Stimulated activated CD8-positive, alpha-beta memory T cell treated with anti-CD3 and anti-CD28 coated beads, Interleukin-7, amount 100 ng/mL, for 48 hours (primary cell): ENCODE measurements at places on chromosomes 5 and 9.

DNA sequence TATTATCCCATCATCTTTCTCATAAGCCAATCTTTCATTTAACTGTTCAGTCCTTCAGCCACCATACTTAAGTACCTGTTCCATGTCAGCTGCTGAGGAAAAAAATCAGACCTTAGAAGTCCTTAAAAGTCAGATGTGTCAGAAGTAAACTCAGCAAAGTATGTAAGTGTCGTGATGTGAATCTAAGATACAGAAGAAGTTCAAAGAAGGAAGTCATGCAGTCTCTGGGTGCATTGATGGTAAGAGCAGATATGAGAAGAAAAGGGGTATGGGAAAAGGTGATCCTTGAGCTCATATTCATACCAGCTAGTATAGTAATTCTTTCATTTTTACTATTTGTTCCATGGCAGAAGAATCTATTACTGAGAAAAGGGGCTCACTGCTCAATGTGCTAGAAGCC is 259.4 kb upstream of the CD180 start:
- DNase-seq, result no peak

DNA sequence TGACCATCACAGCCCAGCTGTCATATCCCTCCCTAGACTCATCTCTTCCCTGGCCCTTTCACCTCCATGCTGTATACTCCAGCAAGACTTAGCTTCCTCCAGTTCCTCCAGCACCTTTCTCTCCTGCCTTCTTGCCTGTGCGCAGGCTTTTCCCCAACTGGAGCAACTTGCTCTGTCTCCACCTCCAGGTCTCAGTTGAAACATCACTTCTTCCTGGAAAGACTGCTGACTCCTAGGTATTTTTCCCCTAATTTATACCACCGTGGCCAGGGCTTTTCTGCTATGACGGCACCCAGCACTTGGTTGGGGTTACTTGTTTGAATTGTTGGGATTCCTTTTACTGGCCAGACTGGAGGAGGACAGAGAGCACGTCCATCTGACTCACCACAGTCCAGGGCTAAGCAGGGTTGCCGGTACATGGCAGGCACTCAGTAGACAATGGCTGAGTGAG is 67.5 kb downstream of the KCNIP1 start:
- no peak for DNase-seq

DNA sequence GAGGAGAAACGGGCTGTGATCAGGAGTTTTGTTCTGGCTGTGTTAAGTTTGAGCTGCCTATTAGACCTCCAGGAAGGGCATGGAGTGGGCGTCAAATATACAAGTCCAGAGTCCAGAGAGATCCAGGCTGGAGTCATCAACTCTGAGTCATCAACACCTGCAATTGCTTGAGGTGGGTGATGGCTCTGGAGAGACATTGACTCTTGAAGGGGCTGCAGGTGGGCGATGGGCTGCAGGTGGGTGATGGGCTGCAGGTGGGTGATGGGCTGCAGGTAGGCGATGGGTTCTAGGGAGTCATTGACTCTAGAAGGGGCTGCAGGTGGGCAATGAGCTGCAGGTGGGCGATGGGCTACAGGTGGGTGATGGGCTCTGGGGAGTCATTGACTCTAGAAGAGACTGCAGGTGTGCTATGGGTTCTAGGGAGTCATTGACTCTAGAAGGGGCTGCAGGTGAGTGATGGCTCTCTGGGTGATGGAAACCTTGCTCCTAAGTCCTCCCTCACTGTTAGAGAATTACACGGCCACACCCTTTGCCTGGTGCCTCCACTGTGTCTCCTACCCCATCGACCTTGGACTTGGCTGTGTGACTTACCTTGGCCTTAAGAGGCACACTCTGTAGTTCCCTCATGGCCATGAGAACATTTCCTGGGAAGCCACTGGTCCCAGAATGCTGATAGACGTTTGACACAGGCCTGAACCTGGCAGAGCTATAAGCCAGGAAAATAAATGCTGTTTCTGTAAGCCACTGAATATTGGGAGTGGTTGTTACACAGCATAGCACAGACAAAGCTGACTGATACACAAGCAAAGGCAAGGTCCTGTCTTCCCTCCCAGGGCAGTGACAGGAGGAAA is 10.4 kb upstream of the FIBCD1 start:
- DNase-seq, result no peak

GRCh38 chr5:122192497-122193496 is 63.5 kb downstream of the ZNF474 start:
- no peak for DNase-seq

DNA sequence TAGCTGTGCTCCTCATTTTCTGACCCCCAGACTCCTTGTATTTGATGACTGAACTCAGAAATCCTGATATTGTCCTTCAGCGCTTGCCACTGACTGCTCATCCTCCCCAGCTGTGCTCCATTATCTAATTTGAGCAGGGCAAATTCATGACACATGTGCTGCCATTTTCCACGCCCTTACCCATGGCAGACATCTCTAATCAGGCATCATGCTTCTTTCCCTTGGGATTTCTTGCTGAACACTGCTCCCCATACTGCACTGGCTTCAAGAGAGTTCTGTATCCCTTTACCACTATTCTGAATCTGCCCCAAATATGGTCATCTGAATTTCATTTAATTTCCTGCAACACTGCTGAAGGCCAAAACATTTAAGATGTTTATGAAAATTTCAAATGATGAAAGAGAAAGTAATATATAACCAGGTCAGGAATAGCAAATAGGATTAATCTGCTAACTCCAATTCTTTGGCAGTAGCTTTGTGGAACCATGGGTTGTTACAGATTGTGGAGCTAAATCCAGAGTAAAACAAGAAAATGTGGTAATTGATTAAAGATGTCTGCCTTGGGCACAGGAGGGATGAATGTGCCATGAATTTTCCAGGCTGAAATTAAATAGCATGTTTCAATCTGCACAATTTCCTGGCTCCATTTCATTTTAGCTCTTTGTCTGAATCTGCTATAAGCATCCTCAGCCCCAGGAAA is 93.6 kb downstream of the CYFIP2 start:
- DNase-seq, result no peak

DNA sequence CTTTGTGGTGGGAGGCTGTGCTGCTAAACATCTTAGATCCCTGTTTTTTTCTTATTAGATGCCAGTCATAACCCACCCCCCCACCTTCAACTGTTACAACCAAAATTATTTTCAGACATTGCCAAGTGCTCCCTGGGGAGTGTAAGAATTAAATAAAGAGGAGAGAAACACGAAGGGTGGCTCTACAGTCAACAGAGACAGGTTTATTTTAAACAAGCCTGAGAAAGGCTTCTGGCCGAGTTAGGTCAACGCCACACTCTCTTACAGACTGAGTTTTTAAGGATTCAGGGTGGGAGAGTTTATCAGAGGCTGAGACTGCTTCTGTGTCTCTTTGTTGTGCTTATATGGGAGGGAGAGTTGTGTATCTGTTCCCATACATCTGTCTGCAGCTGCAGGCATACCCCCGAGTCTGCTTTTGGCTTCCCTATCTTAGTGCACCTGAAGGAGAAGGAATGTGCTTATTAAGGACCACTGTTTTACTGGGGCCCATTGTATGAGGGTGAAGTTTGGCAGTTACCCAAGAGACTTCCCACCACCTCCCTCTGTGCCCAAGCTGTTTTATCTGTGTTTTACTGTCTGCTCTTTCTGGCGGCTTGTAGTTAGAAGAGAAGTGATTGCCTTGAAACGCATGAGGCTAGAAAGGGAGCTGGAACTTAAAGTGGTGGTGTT is 11.4 kb upstream of the GDA start:
- no peak for DNase-seq

GRCh38 chr9:37650873-37651768 is at the start of gene FRMPD1:
Gene FRMPD1 (plus strand): TSS chr9:37650954. CDS start chr9:37692642, 41,688 bp downstream.
- DNase-seq, result peak; percentile 22

DNA sequence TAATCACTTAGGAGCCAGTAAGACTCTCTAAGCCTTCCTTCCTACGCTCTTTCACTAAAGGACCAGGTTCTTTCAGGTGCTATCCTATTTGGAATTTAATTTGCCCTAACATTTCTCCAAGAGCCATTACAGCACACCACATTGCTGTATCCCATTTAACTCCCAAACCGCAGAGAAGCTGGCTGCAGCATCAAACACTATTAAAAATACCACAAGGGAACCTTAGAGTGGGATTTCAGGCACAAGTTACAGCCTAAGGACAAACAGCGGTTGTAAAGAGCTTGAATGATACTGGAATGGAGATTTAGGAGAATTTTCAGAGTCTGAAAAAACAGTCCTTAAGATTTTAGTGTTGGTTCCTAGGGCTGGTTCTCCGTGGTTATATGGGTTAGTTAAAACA is 566.4 kb downstream of the RAB3C start:
- DNase-seq, result no peak

DNA sequence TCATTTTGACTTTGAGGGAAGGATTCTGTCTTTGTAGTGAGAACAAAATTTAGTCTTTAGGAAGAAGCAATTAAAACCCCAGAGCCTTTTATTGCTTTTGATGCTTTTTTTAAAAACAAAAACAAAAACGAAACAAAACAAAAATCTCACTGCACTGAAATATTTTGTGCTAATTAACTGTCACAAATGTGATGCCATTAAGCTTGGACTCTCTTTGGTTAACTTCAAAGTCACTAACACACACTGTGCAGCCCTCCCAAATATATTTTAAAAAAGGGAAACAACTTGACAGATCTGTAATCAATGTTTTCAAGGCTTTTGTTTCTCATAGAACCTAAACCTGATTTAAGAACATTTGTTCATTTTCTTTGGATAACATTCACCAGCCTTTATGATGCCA is 290.7 kb downstream of the MAST4 start:
- no peak for DNase-seq

DNA sequence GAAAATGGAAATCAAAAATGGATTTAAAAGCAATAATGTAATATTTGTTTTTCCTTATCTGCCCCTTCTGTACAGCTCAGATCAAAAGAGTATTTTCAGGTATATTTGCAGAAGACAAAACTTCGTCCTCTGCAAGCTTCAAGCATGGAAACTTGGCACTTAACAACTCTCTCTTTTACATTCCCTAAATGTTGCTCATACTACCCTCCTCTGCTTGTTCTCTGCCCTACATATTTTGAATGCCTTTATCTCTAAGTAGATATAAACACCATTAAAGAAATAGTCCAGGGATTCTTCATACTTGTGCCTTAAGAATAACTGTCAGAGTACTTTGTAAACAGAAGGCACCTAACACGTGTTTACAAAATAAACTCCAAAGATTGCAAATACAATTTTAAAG is 19.2 kb upstream of the SMC2 start:
- no peak for DNase-seq

GRCh38 chr9:70639853-70640814 is 225.7 kb upstream of the KLF9 start:
- no peak for DNase-seq

GRCh38 chr5:131005963-131006684 is 158.9 kb downstream of the HINT1 start:
- no peak for DNase-seq

DNA sequence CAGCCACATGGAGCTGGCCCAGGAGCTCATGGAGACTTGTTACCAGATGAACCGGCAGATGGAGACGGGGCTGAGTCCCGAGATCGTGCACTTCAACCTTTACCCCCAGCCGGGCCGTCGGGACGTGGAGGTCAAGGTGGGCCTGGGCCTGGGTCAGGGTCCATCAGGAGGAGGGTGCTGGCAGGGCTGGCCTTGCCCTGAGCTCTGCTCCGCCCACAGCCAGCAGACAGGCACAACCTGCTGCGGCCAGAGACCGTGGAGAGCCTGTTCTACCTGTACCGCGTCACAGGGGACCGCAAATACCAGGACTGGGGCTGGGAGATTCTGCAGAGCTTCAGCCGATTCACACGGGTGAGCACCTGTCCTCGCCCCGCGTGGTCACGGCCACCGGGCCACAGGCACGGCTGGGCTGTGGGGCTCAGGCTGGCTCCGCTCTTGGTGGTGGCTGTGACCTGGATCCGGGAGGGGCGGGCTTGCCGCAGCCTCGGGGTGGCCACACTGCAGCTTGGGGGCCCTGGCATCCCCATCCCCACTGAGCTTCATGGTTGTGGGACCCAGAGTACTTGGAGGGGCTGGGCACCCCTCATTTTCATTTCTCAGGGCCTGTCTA is 7.1 kb downstream of the DPP7 start:
- no peak for DNase-seq

DNA sequence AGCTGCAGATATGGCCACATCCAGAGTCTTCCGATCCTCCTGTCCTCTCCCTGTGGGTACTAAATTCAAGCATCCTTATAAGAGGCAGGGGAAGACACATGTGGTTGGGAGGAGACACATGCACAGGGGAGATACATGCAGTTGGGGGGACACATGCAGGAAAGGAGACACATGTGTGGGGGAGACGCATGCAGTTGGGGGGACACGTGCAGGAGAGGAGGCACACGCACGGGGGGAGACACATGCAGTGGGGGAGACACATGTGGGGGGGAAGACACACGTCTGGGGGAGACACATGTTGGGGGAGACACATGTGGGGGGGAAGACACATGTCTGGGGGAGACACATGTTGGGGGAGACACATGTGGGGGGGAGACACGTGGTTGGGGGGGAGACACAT is 21.2 kb upstream of the OLFM1 start:
- no peak for DNase-seq

GRCh38 chr9:18269561-18269960 is 204.4 kb upstream of the ADAMTSL1 start:
- no peak for DNase-seq

DNA sequence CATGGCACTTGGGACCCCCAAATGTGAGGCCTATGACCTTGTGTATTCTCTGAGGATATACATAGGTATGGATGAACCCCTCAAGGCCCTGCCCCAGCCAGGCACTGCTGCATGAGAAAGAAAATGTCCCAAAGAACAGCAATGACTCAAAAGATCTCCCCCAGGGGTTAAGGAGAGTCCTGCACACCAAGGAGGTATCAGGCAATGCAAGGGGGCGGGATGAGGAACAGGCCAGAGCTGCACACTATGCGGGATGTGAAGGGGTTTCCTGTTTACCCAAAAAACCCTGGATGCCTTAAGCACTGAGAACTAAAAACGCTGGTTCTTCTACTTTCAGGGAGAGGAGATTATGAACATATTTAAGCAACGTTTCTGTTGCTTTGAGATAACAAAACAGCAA is 3.4 kb downstream of the RAPGEF1 start:
- DNase-seq, result no peak

DNA sequence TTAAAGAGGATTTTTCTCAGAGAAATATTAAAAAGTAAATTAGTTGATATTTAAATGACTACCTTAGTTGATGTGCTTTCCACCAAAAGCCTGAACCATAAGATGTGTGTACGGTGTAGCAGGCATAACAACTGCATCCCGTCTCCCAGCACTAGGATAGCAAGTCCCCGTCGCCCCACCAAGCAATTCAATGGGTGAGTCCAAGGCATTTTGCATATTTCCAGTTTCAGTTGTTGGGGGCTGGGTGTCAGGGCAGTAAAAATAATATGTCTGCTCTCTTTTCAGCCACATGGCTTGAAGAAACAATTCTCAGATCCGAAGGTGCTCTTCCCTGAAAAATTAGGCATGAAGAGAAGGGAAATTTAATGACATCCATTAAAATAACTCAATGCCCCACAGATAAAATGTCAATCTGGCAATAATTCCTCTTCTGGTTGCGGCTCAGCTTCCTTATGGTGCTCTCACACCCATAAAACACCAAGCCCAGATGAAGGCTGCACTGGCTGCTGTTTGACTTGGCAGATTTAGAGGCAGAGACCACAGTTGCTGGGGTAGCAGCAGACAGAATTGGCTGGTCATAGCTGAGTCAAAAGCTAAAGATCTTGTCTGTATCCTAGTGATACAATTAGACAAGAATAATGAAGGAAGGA is 124.4 kb upstream of the ADCY2 start:
- DNase-seq, result no peak
